Activated CD4-positive, alpha-beta memory T cell treated with anti-CD3 and anti-CD28 coated beads for 36 hours (primary cell): ENCODE measurements at places on chromosomes 13 and 19.

- peak; percentile 53 for DNase-seq
These were observed 2.0 kb downstream of the ZBTB7A start for GRCh38 chr19:4064496-4065260.

DNA sequence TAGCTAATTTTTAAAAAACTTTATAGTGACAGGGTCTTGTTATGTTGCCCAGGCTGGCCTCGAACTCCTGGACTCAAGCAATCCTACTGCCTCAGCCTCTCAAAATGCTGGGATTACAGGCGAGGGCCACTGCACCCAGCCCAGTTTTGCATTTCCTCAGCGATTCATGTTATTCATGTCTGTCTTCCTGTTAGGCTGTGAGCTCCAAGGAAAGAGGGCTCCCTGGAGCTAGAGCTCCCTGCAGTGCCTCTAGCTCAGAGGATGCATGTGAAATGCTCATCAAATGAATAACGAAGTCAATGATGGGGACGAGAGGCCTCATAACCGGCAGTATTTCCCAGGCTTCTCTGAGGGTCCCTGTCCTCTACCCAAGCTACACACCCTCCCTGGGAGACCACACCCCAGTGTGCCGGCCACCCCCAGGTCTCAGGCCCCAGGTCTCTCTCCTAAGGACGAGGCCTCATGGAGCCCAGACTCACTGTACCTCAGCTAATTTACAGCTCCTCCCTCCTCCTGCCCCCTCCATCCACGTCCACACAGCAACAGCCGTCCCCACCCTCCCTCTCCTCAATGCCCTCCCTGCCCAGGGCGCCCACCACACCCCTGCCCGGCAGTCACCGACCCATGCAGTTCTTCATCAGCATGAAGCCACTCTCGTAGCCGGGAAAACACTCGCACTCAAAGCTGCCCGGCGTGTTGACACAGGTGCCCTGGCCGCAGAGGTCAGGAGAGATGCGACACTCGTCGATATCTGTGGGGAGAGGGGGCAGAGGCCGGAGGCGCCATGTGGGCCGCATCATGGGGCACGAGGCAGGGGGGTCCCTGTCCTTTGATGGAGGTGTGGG, 28.5 kb downstream of the FBN3 start:
- no peak for DNase-seq

DNA sequence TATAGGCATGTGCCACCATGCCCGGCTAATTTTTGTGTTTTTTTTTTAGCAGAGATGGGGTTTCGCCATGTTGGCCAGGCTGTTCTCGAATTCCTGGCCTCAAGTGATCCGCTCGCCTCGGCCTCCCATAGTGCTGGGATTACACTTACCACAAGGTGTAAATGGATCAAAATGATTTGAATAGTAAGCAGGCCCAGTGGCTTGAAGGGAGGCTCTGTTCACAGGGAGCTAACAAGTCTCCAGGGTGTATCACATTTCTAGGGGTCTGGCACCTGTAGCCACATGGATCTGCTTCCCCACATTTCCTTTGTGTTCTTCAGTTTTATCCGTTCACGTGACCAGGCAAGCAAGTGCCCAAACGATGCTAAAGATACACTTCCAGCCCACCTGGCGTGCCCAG, 13.5 kb upstream of the CNFN start:
- DNase-seq, result no peak

GRCh38 chr19:24065243-24065642, 21.7 kb upstream of the ZNF254 start:
- no peak for DNase-seq

GRCh38 chr13:87331178-87331577, 340.0 kb upstream of the SLITRK5 start:
- DNase-seq, result no peak

DNA sequence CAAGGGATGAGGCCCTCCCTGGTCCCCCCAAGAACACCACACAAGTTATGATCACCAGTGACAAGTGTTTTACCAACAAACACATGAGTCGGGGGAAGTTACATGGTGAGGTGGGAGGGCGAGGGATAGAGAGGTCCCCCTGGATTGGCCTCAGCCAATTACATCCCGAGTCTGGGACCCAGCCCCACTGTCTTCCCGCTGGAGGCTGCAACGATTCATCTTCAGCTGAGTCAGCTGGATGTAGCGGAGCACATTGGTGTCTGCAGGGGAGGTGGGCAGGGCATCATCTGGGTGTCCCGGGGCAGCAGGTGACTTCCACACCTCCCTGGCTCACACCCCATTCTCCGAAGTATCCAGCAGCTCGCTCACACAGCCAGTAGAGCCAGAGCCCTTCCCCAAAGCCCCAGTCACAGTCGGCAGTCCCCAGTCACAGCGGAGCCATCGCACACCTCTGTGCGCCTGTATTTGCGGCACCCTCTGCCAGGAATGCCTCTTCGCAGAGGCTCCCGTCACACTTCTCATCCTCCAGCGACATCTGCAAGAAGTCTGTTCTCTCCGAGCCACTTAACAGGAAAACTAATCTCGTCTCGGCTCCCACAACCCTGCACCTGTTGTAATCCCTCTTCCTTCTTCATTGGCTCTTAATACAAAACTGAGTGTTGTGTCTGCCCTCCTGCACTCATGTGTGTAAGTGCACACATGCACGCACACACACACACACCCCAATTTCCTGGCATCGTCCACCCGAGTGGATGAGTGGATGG, 2.0 kb downstream of the TTC9B start:
- no peak for DNase-seq

DNA sequence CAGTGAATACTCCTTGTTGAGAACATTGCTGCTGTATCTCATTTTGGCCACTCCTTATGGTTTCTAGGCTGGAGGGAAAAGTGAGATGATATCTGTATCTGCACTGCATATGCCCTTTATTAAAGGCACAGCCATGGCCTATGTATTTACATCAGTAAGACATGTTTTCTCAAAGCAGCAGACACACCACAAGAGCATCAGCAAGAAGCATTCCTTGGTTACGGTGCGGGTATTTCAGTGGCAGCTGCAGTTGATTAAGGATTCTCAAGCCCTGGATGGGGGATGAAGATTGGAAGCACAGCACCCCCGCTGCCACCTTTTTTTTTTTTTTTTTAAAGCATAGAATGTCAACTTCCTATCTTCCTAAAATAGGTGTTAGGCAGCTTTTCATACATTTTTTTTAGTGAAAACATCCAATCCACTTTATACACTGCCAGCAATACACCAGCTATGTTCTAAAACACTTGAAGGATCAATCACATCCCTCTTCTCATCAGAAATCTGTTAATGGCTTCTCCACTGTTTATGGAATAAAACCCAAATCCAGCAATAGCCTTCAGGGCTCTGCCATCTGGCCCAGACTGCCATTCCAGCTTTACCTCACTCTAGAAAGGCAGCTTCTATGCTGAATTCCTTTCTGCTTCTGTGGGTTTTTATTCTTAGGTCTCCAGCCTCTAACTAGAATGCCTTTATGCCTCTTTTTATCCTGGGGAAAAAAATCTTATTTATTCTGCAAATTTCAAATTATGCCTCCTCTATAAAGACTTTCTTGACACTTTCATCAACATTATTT, 331.0 kb downstream of the DNAJC15 start:
- DNase-seq, result no peak

DNA sequence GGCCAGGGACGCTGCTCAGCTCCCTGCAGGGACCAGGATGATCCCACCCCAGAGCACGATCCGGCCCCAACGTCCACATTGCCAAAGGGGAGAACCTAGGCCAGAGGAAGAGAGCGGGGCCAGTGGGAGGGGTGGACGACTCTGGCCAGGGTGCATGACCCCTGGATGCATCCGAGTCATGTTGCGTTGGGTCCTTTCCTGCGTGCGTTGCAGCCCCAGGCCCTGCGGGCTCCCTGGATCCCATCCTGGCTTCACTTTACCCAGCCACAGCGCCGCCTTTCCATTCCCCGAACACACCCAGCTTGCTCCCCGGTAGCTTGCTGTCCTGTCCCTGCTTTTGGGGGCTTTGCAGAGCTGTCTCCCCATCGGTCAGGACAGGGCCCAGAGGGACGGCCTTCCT, 10.5 kb downstream of the PLIN4 start:
- DNase-seq, result no peak

GRCh38 chr19:38890686-38891085, 8.7 kb downstream of the SIRT2 start:
- no peak for DNase-seq

DNA sequence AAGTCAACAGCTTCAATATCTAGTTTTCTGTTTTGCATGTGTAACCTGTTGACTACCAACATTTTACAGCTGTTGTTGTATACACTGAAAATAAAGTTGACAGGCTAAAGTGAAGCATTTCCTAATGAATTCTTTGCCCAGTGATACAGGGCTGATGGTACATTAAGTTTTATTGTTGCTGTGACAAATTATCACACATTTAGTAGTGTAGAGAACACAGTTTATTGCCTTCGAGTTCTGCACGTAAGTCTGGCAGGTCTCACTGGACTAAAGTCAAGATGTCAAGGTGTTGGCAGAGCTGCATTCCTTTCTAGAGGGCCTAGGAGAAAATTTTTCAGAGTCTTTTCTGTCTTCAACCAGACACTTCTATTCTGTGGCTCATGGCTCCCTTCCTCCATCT, 184.2 kb downstream of the SLITRK6 start:
- DNase-seq, result no peak

- DNase-seq, result peak; percentile 87
These were observed 5.8 kb upstream of the FCGRT start for GRCh38 chr19:49506575-49507105.

DNA sequence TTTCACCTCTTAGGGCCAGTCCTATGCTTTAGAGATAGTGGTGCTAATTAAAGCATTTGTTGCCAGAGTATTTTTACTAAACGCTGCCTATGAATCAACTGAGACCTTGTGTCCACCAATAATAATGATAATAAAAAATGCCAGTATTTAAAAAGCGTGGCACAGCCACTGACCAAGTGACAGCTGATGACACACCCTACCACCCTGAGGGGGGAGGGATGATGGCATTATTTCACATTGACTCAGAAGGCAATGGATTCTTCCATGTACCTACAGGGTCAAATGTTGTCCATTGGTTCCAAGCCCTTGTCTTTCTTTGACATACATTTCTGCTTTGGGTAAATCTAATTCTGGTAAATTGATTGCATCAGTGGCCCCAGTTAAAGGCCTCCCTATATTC, 384.4 kb downstream of the DLEU7 start:
- DNase-seq, result no peak

DNA sequence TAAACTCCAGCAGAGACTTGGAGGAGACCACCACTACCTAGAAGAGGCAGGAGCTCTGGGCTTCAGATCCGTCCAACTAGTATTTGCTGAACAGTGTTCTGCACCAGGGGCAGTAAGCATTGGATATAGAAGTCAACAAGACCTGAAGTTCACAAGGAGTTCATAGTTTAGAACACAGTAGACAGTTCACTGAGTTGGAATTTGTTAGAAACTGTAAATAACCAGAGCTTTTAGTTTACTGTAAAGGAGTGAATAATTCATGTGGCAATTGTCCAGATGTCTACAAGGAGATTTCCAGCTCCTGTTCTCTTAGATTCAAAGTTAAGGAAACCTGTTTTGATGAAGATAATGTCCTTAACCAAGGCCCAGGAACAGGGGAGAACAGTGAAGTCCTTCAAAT, 128.9 kb downstream of the COG6 start:
- DNase-seq, result no peak

DNA sequence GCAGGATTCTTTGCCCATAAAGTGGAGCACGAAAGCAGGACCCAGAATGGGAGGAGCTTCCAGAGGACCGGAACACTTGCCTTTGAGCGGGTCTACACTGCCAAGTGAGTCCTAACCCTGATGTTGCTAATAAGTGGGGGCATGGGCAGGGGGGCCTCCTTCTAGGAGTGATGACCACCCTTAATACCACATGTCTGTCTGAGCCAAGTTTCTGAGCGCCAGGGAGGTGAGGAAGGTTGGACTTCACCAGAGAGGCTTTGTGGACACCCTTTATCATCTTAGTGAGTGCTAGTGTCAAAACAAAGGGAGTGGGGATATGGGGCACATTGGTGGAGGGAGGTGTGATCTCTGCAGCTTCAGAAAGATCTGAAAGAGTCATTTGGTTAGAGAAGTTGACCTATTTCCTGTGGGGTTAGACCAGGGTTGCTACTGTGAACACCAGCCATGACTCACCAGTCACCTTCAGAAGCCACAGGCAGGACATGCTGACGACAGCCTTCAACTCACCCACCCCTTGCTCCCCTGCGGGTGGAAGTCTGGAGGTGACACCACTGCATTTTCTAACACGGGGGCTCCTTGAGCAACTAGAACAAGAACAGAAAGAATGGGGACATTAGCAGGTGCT, 8.8 kb downstream of the ALOX5AP start:
- DNase-seq, result peak; percentile 93

DNA sequence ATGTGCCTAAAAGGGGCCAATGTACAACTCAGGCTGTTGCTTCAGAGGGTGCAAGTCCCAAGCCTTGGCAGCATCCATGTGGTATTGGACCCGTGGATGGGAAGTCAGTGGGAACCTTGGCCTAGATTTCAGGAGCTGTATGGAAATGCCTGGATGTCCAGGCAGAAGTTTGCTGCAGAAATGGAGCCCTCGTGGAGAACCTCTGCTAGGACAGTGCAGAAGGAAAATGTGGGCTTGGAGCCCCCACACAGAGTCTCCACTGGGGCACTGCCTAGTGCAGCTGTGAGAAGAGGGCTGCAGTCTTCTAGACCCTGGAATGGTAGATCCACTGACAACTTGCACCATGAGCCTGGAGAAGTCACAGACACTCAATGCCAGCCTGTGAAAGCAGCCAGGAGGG, 28.5 kb downstream of the GPC5 start:
- DNase-seq, result no peak

DNA sequence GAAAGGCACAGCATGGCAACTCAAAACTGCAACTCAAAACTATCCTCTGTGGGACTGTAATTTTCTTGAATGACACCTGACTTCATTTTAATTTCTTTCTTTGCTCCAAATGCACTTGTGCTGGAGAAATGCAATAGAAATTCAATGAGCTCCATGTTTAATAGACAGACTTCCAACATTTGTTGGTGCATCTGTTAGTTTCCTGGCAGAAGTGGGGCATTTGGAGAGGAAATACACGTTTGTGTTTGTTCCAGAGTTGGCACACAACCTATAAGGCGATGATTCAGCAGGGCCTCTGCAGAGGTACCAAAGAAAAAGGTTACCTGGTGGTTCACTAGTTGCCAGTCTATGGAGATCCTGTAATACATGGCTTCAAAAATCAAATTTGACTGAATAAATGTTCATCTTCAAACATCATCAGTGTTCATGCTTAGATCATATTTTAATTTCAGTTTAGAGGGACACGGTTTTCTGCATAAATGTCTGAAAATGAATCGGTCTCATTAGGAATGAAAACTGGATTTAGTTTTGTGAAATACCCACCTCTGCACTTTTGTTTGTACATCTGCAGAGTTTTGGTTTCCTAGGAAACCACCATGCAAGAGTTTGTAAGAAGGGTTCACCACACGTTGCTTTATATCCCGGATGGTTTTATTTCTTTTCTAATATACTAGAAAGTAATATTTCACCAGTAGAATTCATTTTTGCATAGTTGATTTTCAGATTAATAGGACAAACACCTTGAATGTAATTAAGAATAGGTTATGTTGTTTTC, 21.8 kb upstream of the OBI1 start:
- no peak for DNase-seq

DNA sequence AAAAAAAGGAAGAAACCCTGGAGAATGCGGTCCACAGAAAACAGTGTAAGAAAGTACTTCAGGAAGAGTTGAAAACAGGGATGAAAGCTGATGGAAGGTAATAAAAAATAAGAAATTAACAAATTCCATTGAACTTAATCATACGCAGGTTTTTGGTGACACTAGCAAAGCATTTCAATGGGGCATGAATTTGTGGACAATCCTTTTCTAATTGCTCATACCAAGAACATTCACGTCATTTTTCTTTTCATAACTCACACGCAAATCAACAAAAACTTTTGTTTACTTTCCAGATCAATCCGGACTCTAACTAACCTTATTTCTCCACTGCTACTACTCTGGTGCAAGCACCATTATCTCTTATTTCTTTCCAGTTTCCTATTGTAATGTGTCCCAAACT, 1195.0 kb downstream of the SLITRK5 start:
- no peak for DNase-seq
